Stimulated activated CD4-positive, alpha-beta T cell treated with anti-CD3 and anti-CD28 coated beads, Interleukin-1b, Interleukin-23, amount 100 ng/mL, for 1 hour (primary cell): ENCODE measurements at places on chromosomes 3 and 15.

DNA sequence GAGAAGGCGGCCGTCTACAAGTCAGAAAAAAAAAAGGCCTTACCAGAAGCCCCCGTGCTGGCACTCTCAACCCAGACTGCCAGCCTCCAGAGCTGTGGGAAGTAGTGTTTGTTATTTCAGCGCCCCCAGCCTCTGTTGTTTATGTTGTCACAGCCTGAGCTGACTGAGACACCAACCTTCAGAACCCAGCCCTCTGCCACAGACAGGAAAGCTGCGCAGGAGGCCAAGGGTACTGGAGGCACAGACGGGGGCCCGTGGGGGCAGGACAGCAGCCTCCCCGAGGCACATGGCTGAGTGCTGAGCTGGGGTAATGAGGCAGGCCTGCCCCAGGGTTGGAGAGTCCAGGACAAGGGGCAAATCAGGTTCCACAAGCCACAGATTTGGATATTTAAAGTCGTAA lies 33.7 kb downstream of the HCN4 start:
- DNase-seq: no peak

GRCh38 chr15:85329561-85330422 lies 50.6 kb upstream of the AKAP13 start:
- DNase-seq: no peak

GRCh38 chr15:40914486-40914885 lies 14.7 kb upstream of the DLL4 start:
- no peak for DNase-seq

DNA sequence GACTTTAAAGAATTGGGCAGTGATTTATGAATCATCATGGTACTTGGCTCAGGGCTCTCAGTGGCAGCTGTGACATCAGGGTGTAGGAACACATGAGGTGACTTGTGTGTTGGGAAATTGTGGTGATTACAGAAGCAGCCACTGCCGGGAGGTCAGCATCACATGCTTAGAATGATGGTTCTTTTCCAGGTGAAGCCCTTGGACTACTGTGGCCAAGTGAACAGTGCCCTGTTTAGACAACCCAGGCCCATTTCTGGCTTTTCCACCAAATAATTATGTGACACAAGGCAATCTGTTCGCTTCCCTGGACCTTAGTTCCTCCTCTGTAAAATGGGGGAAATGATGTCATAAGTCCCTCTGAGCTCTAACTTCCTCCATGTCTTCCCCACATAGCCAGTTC lies 139.7 kb upstream of the ROPN1 start:
- DNase-seq: no peak

GRCh38 chr3:140580746-140581145 lies 97.1 kb upstream of the TRIM42 start:
- no peak for DNase-seq

GRCh38 chr15:44792715-44793114 lies 56.4 kb downstream of the TRIM69 start:
- no peak for DNase-seq

DNA sequence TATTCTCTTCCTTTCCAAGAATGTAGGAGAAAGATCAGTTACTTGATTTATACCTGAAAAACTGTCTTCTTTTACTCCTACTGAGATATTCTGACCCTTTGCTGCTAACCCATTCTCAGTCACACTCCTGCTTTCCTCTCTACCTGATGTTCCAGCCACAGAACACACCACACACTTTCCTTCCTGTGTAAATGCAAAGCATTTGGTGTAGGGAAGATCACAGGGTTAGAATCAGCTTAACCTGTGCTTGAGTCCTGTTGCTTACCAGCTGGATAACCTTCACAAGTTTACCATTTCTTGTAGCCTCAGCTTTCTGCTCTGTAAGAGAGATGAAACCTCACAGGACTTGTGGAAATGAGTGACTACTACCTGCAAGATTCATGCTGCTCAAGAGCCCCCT lies 489.8 kb upstream of the GOLIM4 start:
- no peak for DNase-seq

DNA sequence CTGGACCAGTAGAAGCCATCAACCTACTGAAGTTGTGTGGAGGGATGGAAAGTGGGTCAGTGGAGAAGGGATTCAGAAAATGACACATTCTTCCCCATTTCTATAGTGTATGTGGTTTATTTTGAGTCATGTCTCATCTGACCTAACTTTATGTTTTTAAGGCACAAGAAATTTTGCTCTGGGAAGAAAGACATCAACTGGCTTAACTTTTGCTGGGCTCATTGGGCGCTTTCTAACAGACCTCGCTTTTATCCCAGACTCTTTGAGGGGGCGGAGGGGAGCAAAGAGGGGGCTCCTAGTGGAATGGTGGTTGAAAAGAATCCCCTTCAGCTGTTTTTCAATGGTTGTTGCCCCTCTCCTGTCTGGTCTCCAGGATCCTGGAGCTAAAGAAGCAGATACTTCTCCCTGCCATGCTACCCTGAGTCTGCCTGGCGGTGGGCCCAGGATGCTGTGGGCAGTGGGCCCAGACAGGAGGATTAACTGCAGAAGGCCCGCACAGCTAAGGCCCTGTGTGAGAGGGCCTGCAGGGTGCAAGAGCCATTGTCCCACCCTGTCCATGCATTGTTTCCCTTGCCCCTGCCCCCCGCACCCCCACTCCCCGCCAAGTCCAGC lies 14.5 kb downstream of the CSRNP1 start:
- DNase-seq: no peak

DNA sequence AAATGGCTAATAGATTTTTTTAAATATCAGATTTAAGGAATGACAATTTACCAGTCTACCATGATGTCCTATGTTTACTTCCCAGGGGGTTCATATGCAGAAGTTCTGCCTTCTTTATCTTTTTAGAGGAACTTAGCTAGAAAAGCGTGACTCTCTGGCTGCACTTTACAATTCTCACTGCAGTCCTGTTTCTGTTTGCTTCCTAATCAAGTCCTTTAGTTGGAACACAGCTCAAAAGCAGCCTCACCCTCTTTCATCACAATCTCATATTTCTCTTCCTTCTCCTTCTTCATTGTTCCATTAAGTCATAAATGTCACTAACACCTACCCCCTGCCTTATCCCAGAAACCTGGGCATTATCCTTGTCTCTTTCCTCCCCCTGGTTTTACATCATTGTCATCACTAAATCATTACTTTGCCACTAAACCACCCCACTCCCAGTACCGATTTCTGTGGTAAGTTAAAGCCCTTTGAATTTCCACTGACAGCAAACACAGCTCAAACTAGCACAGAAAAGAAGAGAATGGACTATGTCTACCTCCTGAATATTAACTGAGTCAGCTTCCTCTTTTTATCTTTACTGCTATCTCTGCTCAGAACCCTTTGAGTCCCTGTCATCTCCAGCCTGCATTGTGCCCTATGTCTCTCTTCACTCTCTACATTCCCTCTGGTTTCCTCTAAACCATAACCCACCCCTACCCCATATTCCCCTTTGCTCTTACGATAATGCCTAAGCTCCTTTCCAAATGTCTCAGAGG lies 13.8 kb upstream of the PPP4R2 start:
- no peak for DNase-seq

DNA sequence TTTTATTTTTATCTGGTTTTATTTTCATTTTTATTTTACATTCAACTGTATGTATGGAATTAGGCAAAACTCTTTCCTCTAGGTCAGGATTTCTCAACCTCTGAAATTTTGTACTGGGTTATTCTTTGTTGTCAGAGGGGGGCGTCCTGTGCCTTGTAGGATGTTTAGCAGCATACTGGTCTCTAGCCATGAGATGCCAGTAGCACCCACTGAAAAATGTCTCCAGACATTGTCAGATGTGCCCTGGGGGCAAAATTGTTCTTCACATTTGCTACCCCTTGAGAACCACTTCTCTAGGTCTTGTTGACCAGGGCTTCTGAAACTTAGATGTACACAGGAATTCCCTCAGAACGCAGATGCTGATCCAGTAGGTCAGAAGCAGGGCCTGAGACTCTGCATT lies 5.4 kb downstream of the CHRNA5 start:
- no peak for DNase-seq

DNA sequence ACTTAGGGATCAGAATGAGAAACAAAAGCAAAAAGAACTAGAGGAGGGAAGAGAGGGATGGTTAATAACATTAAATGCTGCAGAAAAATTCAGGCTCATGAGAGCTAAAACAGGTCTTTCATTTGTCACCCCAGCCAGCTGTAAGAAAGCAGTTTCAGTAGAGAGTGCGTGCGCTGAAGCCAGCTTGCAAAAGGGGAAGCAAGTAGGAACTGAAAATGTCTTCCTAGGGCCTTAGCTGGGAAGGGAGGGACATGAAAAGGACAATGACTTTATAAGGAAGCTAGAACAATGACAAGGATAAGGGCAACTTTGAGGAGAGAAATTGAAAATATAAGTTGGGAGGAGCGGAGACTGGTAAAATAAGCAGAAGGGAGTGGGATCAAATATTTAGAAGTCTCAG lies 3.1 kb downstream of the CIAO2A start:
- DNase-seq: no peak

DNA sequence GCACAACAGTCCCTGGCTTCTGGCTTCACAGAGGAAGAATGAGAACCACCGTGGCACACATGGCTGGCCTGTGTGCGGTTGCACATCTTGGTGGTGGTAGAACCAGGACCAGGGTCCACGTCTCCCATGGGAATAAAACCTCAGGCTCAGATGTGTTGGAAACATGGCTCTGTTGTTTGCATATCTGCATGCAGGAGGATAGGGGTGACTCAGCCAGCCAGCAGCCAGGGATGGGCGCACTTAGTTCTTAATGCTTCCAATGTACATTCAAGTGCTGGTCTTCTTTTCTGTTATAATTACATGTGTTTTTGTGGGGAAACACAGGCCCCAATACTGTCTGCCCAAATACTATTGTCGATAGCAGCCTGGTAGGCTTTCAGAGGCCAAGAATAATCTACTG lies 35.8 kb upstream of the BCL2L10 start:
- DNase-seq: no peak

DNA sequence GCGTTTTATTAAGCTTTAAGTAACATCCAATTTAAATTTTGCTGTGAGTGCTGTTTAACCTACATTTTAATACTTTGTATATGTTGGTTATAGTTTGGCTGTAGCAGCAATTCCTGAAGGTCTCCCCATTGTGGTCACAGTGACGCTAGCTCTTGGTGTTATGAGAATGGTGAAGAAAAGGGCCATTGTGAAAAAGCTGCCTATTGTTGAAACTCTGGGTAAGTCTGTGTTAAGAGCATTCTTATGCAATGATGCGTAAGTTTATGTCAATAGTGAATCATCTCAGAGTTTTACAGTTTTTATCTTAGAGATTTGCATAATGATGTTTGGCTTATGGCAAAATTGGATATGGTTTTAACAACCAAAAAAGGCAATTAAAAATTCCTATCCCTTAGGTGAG lies 62.7 kb downstream of the ASTE1 start:
- DNase-seq: no peak

DNA sequence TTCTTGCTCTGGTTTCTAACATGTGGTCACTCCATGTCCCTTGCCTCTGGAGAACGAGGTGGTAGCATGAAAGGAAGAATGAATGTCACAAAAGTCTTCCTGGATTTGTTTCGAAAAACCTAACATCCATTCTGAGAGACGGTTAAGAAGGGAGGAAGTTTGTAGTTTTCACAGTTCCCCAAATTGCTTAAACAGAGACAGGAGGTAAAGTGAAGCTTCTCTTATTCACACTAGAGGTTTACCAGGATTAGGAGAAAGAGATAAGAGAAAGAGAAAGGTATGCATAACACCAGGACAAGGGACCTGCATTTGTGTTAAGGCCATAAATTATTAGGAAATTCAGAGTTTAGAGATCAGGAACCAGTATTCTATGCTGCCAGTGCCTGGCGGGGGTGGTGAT lies 228.1 kb downstream of the CPNE4 start:
- DNase-seq: no peak

DNA sequence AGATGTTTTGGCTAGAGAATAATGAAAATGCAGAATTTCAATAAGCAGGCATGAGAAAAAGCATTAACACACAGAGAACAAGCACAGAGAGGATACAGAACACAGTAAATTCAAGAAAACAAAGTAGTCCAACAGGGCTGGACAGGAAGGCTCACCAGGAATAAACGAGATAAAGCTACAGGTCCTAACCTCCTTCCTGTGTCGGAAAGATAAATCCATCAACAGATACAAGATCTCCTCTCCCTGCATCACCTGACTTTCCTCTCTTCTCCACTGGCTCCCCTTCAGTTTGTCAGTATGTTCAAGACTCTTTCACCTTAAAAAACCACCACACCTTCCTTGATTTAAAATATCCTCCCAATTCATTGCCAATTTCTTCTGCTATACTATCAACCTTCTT lies 11.4 kb downstream of the CPEB1 start:
- no peak for DNase-seq

DNA sequence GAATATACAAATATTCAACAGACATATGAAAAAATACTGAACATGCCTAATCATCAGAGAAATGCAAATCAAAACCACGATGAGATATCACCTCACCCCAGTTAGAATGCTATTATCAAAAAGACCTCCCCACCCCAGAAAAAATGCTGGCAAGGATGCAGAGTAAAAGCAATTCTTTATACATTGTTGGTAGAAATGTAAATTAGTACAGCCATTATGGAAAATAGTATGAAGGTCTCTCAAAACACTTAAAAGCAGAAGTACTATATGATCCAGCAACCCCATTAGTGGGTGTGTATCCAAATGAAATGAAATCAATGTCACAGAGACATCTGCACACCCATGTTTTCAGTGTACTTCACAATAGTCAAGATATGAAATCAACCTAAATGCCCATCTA lies 308.7 kb downstream of the CHST2 start:
- no peak for DNase-seq

DNA sequence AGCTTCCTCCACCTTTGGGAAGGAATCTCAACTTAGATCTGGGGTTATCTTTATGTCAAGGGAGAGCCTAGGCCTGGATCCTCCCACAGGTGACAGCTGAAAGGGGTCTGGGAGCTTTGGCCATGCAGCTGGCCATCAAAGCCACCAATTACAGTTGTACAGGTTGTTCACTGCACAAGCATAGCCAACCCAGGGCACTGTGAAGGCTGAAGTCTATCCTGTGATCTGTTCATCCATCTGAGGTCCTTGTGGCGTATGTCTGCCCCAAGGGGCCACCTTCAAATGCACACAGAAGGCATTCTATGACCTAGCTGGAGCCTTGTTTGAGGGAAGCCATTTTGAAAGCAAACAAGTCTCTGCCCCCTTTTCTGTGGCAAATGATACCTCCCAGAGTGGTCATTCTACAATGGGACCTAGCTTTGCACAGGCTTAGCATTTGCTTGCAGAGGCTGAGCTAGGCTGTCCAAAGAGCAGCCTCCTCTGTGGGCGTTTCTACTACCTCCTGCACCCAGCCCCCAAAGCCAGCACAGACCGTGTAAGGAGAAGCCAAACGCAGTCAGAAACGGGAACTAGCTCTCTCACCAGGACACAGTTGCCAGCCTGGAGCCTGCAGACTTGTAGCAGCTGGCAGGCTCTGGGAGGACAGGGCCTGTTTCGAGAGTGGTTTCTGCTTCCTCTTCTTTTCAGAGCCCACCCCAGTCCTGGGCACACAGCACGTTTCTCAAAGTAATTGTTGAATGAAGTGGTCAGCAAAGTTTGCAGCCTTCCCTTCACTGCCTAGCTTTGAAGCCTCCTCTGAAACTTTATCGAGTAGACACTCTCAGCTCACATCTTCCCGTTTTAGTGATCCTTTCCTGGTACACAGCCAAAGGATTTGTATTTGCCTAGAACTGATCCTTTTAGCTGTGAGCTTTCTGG lies 157.3 kb upstream of the SMAD3 start:
- no peak for DNase-seq
